ENCODE measurements at places on chromosomes 13 and 19. TPM values are rescaled to one million over a fixed set of nuclear protein-coding genes. Genes with fewer than 3 reads are reported as not detected.

- DNase-seq = no peak
Measured at GRCh38 chr19:18904334-18905057, 8.5 kb upstream of the CERS1 start.

Gene ZNF208
- total RNA-seq = not detected

DNA sequence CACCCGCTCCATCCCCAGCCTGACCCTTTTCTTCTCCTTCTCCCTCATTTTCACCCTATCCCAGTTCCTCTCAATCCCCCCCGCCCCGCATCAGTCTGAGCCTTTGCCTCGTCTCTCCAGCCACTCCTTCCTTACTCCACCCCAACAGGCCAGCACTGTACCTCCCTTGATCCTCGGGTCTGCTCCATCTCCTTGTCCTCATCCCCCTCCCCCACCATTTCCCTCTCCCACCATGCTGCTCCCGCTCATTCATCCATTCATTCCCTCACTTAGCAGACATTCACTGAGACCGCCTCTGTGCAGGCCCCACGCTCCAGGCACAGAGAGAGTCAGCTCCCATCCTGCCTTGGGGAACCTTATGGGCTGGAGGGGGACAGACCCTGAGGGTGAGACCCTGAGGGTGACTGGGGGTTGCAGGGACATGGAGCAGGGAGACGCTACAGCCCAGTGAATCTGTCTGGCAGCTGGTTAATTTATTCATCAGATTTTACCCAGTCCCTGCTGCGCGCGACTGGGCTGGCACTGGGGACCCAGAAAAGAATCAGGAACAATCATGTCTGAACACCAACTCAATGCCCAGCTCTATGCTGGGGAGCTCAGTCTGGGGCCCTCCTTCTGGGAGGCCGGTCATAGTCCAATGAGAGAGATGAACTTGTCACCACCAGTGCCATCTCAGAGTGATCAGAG is 881 bp downstream of the ARHGAP33 start:
- no peak for DNase-seq

- DNase-seq = no peak
Measured at GRCh38 chr19:13899912-13900584, 5.9 kb downstream of the BRME1 start.

DNA sequence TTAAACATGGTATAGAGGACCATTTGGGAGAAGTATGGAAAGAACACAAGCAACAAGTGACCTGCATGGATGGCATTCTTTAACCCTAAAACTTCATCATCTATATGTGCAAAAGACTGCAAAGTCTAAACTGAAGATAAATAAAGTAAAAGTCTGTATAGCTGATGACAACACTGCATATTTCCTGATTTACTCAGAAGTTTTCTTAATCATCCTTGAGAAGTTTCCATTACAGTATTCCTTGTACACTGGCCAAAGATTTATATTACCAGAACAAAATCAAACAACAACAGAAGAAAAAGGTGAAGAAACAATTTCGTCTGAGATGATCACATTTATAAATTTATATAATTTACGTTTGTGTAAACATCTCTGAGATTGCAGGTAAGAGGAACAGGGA is 805.7 kb downstream of the PCDH9 start:
- DNase-seq = no peak

- DNase-seq = peak; percentile 44
Measured at GRCh38 chr13:24281188-24282008, 28.0 kb upstream of the C1QTNF9 start.

Gene AP2S1
- total RNA-seq = 82.3 TPM

DNA sequence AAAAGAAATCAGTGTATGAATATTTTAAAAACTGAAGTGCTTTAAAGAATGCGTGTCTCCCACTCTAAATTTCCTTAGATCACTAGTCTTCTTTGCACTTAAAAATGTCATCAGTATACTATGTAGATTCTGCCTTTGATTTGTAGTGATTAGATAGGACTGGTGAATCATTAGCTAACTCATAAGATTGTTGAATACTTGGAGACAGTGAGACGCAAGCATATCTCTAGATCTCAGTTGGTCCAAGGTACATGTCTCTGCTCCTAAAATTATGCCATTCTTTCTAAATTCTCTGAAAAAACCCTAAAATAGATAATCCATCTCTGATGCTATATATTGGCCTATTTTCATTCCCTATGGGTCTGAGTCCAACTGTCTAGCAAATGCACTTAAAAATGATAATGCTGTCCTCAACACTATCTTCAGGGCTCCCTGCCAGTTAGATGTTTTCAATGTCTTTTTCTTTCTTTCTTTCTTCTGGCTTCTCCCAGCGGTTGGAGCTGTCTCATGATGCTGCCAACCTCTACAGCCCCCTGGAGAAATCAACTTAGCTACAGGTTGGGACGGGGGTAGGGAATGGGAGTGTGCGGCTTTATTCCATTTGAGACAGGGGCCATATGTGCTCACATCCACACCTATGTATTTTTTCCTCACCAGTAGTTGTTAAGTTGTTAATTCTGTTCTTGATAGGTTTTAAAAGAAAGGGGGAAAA is 301.0 kb downstream of the NDFIP2 start:
- no peak for DNase-seq

- DNase-seq = peak; percentile 98
Measured at GRCh38 chr13:40401911-40402776, 264.3 kb downstream of the FOXO1 start.

GRCh38 chr13:23673354-23673753 is 103.1 kb downstream of the TNFRSF19 start:
- DNase-seq = peak; percentile 94

DNA sequence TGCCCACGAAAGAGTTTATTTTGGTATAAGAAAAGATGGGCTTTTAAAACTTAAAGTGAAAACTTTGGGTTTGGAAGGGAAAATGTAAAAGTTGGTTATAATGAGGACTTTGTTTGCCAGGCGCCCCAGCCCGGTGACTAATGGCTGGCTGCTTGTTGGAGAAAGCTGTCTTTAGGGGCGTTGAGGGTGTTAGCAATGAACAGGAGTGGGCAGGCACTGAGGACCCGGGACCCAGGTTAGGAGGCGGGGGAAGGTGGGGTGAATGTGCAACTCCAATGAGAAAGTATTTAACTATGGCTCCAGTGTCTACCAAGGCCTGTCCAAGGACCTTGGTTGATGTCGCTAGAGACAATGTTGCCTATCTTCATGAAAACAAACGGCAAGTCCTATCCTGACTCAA is 118.6 kb downstream of the ZNF536 start:
- DNase-seq = no peak

GRCh38 chr13:105464249-105464648 is 1071.2 kb downstream of the EFNB2 start:
- no peak for DNase-seq

Gene TNFRSF19
- total RNA-seq = 22.7 TPM

DNA sequence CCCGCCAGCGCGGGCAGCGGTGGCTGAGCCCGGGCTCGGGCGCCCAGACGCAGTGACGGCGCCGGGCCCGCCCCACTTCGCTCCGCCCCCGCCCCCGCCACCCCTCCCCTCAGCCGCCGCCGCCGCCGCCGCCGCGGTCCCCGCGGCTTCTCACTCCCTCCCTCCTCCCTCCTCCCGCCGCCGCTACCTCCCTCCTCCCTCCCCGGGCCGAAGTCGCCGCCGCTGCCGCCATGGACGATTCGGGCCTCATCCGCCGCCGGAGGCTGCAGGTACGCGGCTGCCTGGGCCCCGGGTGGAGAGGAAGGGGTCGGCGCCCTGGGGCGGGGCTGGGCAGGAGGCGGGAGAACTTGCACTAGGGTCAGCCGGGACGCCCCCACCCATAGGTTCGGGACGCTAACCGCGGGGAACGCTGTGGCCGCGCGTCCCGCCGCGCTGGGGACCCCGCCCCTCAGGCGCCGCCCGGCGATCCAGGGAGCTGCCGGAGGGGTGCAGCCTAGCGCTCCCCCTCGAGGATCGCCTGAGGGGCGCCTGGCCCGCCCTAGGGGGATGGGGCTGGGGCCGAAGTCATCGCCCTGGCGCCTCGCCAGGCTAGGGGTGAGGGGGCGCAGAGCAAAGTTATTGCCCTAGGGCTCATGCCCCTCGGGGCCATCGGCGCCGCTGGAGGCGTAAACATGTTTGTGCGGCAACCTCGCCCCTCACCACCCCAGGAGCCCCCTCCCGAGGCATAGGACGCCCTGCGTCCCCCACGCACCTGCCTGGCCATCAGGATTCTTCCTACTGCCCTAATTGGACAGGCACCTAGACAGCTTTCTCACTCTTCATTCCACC is 427 bp downstream of the RTBDN start:
- no peak for DNase-seq

Gene SHISA2
- 221 TPM for total RNA-seq

DNA sequence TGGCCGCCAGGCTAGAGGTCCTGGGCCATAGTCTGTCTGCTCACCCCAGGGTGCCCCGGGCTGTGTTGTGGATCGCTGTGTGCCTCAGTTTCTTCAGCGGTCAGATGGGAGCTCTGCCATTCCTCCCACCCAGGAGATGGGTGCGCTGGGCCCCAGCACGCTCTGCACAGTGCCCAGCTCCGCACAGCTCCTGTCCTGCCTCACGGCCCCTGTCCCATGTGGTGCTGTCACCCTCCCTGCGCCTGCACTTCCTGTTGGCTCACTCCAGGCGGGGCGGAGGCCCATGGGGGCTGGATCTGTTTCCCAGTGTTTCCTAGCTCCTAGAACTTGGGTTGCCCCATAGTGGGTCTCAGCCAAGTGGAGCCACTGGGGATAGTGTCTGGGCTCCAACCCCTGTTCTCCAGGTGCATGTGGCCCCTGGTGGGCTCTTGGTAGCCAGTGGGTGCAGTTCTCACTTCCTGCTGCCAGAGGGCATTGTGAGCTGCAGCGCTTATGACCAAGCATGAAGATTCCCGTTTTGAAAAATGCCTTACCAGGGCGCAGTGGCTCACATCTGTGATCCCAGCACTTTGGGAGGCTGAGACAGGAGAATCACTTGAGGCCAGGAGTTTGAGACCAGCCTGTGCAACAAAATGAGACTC is 69.8 kb downstream of the KDM4B start:
- no peak for DNase-seq

- peak; percentile 97 for DNase-seq
Measured at GRCh38 chr19:50432221-50433028, at the start of gene MYBPC2. Gene MYBPC2 (plus strand): TSS chr19:50432892. CDS start chr19:50432954, 62 bp downstream.

Gene F10
- total RNA-seq = 1.3 TPM

Gene SHANK1
- 32.3 TPM for total RNA-seq

Gene SHISA7
- not detected for total RNA-seq

DNA sequence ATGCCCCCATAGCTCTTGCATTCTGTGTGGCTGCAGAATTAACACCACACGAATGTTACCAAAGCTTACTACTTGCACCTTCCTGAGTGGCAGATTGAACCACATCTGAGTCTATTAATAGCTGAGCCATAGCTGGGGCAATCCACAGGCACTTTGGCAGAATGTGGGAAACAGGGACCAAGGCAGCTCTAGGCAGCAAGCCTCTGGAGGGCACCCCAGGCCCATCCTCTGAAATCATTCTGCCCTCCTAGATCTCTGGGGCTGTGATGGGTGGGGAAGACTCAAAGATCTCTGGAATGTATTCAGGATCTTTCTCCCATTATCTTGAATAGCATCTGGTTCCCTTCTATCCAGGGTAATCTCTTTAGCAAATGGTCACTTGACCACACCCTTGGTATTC is 139.3 kb downstream of the TNFRSF19 start:
- DNase-seq = peak; percentile 88

- DNase-seq = no peak
Measured at GRCh38 chr13:49844181-49844580, 51.7 kb upstream of the KPNA3 start.

Gene SPACA6
- total RNA-seq = 8.0 TPM

DNA sequence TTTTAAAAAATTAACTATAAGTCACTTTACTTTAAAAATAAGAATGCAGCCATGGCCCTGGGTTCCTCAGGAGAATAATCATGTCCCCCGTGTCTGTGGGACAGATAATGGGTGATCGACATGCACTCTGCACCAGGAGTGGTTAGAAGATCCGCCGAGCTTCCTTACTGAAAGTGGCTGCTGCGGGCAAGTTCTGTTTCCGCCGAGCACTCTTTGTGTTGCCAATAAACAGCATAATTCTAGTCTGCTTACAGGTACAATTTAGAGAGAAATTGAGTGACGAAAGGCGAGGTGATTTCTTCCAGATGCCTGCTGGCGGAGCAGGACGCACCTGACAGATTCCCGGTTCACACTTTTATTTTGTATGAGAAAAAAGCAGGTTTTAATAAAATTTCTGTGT is 139.0 kb downstream of the SOX1 start:
- DNase-seq = no peak

Gene POSTN
- total RNA-seq = 144 TPM

GRCh38 chr13:50990818-50991506 is 81.4 kb downstream of the RNASEH2B start:
- peak; percentile 61 for DNase-seq

Gene DLEU7
- total RNA-seq = not detected

Gene KLHL26
- total RNA-seq = 3.9 TPM

DNA sequence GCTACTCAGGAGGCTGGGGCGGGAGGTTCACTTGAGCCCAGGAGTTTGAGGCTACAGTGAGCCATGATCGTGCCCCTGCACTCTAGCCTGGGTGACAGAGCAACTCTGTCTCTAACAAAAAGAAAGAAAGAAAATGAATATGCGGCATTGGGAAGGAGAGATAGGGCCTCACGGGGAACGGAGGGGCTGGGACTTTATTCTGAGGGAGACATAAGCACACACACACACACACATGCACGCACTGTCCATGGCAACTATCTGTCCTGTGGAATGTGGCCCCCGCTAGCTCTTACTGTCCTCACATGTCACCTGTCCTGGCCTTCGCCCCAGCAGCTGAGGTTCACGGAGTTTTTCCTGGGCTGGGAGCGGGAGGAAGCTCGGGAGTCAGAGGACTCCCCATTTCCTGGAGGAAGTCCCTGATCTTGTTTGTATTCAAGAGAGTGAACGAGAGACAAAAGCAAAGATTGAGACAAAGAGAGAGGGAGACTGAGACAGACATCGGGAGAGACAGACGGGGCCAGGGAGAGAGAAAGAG is 654 bp downstream of the STAP2 start:
- no peak for DNase-seq

DNA sequence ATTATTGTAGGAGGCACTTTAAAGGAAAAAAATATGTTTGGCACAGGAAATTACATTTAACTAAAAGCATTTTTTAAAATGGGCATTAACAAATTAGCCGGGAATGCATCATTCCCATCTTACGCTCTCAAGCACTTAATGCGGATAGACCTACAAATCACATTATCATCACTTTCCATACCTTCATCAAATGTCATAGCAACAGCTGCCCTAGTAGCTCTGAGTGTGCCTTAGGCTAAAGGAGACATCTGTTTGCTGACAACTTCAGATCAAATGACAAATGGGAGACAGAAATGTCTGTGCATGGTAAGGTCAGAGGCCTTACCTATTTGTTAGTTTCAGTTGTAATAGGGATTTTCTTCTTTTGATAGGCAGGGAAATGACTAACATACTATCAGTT is 773.2 kb upstream of the SLC10A2 start:
- no peak for DNase-seq

DNA sequence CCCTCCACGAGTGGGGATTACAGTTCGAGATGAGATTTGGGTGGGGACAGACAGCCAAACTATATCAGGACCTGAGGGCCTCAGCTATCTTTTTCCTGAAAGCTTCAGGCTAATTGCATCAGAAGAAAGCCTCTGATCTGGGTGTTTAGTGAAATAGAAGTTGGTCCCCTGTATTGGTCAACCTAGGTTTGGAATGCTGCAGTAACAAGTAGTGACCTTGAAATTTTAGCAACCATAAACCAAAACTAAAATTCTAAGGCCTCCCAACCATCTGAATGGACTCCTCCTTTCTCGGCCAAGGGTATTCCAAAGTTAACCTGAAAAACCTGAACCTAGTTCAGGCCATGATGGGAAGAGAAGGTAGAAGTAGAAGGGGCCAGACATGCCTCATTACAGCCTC is 34.9 kb upstream of the OR10H1 start:
- DNase-seq = no peak

GRCh38 chr13:79307866-79308298 is 98.2 kb downstream of the RBM26 start:
- peak; percentile 81 for DNase-seq

Gene NPAS1
- 2.0 TPM for total RNA-seq

Measured in myocyte (in vitro differentiated cells).